Cardiac septum (tissue), 1 donor: ENCODE measurements at places on chromosomes 12 and 14. TPM values are rescaled to one million over a fixed set of nuclear protein-coding genes. Genes with fewer than 3 reads are reported as not detected.

DNA sequence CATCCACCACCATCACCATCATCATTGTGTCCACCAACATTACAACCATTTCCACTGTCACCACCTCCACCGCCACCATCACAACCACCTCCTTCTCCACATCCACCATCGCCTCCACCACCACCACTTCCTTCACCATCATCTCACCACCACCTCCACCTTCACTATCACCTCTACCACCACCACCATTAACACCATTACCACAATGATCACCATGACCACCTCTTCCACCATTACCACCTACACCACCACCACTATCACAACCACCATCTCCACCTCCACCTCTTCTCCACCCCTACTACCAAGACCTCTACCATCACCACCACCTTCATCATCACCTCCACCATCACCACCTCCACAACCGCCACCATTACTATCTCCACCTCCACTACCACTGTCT lies 16.4 kb downstream of the ISCU start:
- DNase-seq, result no peak

- no peak for DNase-seq
Measured at GRCh38 chr14:81208489-81208888, 12.3 kb downstream of the GTF2A1 start.

DNA sequence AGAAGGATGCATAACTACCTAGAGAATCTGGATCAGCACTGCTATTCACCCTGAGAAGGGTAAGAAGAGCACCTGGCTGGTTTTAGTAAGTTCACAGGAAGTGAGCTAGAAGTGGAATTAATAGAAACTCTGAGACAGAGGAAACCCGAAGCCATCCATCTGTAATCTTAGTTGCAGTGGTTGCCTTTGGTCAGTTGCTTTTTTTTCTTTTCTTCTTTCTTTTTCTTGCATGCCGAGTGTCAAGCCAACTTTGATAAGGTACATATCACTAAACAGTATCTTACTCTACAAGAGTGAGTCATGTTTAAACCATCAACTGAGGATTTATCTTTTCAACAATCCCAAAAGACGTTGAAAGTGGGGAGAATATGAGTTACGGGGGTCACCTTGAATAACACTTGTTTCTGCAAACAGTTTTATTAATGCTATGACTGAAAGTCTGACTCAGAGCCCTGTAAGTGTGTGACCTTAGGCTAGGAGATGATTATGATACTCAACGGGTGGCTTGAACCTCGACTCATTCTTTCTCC lies 26.7 kb downstream of the C12orf75 start:
- no peak for DNase-seq

The CLEC9A gene
- total RNA-seq, result not detected

GRCh38 chr12:24561882-24562770 lies 386.8 kb downstream of the BCAT1 start:
- no peak for DNase-seq

The TRHDE gene
- 0.30 TPM for total RNA-seq

GRCh38 chr14:77763978-77764377 lies 3.0 kb upstream of the SNW1 start:
- no peak for DNase-seq

The RAD51B gene
- total RNA-seq, result 3.8 TPM

DNA sequence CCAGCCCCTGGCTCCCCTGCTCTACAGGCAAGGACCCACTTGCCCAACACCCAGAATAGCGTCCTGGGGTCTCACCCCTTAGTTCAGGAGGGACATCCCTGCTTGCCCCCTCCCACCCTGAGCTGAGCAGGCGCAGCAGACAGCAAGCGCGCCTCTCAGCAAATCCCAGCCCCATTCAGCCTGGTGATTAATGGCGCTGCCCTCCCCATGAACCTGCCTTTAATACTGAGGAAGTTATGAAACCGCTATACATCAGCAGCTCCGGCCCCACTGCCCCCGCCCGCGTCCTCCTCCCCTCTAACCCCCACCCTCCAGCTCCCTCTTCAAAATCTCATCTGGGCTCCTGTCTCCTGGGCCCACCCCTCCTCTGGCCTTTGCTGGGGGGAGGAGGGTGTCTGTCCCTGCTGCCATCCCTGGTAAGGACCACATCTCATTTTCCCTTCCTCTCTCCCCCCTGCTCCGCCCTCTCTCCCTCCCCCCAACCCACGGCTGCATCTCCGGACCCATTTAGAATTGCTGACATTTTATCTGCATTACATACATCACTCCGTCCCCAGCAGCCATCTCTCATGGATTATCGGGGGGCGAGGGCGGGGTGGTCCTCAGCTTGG lies 7.1 kb upstream of the SMUG1 start:
- DNase-seq, result no peak

GRCh38 chr12:117878605-117879004 lies 90.2 kb downstream of the KSR2 start:
- DNase-seq, result no peak

DNA sequence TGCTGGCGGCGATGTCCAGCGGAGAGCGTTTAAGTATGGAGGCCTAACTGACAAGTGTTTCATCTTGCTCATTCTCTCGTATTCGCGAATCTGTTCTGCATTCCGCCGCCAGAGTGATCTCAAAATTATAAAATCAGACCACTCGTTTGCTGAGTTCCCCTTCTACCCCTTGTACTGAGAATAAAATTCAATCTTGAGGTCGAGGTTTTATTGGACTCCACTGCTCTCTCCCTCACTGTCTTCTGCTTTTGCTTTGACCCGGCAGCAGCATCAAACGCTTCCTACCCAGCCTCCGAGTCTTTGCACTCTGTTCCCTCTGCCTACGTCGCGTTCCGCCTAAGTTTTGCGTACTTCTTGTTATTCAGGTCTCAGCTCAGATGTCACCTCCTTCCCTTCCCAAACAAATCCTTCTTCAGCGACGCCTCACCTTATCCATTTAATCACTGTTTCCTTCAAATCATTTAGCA lies 462 bp downstream of the KNTC1 start:
- DNase-seq, result no peak

- no peak for DNase-seq
Measured at GRCh38 chr12:112710414-112710813, 81.1 kb upstream of the RPH3A start.

DNA sequence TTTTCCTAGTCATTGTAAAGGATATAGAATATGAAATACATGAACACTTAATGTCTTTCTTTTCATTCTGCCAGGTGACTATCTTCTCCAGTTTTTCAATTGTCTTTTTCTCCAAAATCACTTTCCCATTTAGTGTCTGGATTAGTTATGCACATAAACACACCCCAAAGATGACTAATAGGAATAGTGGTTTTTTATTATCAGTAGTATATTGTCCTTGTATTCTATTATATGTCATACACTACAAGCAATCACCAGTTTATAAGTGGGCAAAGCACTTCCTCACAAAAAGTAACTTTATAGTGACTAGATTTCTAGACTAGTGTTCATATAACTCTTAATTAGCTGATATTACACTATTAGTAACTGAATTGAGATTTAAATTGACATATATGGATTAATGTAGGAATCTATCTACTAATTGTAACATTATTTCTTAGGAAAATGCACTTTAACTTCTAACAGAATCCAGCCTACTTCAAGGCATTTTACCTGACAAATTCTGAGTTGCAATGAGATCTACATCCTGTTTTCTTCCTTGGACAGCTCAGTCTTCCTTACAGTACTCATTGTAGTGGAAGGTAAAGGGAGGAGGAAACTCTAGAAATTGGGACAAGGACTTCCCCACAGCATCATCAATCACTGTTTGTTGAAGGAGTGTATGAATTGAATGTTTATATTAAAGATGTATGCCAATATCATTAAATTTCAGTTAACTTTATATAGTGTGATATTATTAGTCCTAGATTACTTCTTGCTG lies 186.1 kb upstream of the GARIN2 start:
- DNase-seq, result no peak

The PZP gene
- total RNA-seq, result 0.46 TPM

The CLEC14A gene
- total RNA-seq, result 31.9 TPM
